H9 (cell line): ENCODE measurements at places on chromosomes 11 and 22. TPM values are rescaled to one million over a fixed set of nuclear protein-coding genes. Genes with fewer than 3 reads are reported as not detected.

GRCh38 chr11:34243600-34244464 is 114.0 kb downstream of the ABTB2 start:
- no peak for DNase-seq

GRCh38 chr11:46475926-46476545 is 84.5 kb upstream of the CHRM4 start:
- no peak for DNase-seq

DNA sequence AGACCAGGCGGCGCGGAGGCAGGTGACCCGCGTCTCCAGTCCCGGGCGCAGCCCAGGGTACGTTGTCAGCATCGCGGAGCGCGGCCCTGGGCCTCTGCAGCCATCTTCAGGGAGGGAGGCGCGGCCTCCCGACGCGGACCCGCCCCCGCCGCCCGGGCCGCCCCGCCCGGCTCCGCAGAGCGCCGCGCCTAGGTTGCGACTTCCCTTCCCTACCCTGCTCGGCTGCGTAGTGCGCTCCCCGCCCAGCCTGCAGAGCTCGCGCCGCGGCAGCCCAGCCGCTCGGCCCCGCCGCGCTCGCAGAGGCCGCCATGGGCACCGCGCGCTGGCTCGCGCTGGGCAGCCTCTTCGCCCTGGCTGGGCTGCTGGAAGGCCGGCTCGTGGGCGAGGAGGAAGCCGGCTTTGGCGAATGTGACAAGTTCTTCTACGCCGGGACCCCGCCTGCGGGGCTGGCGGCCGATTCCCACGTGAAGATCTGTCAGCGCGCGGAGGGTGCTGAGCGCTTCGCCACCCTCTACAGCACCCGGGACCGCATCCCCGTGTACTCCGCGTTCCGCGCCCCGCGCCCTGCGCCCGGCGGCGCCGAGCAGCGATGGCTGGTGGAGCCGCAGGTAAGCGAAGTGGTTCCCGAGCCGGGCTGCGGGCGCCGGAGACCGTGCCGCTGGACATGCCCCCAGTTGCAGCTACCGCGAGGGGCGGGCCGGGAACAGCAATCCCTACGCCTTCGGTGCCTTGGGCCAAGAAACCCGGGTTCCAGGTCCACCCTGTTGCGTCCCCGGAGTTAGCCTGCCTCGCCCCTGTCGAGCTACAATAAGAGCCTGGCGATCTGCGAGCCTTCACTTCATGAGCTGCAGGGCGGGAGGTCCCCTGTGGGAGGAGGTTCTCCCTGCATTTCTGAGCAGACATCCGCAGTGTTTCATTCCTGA is at the start of gene ENDOD1:
Gene ENDOD1, plus strand, starts transcription at position 227 of the 923 bp plus-strand sequence. Its CDS starts 82 bp downstream, at position 309.
- peak; percentile 83 for DNase-seq

DNA sequence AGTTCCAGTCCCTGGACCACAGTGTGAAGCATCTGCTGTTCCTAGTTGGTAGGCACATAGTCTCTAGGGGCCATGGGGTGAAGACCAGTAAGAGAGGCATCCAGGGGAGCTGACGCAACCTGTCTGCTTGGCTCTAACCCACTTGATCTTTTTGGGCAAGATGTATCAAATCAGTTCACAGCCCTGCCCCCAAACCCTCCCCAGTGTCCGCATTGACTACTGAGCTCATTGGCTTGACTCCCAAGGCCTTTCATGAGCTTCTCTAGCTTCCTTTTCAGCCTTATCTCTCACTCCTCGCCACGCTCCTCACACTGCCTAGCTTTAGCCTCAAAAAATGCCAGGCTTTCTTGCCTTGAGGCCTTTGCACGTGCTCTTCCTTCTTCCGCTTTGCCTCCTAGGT is 29.7 kb upstream of the ABCC8 start:
- DNase-seq = no peak

- DNase-seq = no peak
These were observed 25.5 kb upstream of the ACR start for GRCh38 chr22:50712341-50713007.

GRCh38 chr11:122436188-122436555 is 219.3 kb upstream of the UBASH3B start:
- no peak for DNase-seq

- no peak for DNase-seq
These were observed 6.5 kb downstream of the MCM5 start for GRCh38 chr22:35406443-35406842.

Gene CATSPERZ
- 0.92 and 1.3 TPM in 2 replicates for total RNA-seq

Gene RBMXL2
- total RNA-seq = not detected in 2 replicates

Gene TMPRSS4
- not detected in 2 replicates for total RNA-seq
